ENCODE measurements at places on chromosomes 4 and X.

DNA sequence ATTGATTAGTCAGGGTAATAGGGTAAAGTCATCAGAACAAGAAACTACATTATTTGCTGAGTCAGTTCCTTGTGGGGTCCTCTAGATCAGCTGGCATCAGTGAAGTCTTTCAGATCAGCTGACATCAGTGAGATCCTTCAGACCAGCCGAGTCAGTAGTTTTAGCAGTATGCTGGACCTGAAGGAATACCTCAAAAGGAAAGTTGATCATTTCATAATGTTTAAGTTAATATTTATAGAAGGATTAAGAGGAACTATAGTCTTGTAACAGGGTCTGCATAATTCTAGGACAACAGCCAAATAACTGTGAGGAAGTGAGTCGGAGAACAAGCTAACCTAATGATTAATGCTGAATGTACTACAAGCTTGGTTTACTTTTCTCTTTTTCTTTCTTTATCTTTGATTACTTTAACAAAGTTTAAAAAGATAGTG, 958 bp upstream of the UGT2B7 start:
- DNase-seq: no peak

DNA sequence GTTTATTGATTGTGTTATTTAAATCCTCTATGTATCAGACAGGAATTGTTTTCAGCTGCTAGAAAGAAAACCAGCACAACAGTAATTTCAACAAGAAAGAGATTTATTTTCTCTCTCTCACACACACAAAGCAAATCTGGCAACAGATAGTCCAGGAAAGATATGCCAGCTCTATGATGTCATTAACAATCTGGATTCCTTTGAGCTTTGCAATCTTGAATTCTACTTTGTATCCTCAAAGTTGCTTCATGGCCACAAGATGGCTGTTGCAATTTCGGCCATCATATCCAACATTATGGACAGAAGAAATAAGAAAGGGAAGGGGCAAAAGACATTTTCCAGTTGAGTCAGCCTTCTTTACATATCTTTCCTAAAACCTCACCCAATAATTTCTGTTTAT, 19.8 kb upstream of the FMR1 start:
- DNase-seq: no peak

DNA sequence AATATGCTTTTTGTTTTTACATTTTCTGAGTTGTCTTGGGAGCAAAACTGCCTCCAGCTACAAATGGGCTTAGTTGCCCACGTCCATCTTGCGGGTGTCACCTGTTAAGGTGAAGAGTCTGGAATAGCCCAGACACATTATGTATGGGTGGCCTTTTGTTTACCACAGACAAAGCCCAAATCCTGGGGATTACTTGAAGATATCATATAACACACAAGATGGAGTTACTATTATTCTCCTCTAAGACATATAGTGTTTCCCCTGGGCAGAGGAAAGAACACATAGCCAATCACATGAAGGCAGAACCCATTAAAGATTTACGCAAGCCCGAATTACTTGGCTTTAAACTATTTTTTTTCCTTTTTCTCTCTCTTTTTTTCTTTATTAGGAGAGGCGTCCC, 625.6 kb upstream of the FAM241A start:
- DNase-seq: no peak

DNA sequence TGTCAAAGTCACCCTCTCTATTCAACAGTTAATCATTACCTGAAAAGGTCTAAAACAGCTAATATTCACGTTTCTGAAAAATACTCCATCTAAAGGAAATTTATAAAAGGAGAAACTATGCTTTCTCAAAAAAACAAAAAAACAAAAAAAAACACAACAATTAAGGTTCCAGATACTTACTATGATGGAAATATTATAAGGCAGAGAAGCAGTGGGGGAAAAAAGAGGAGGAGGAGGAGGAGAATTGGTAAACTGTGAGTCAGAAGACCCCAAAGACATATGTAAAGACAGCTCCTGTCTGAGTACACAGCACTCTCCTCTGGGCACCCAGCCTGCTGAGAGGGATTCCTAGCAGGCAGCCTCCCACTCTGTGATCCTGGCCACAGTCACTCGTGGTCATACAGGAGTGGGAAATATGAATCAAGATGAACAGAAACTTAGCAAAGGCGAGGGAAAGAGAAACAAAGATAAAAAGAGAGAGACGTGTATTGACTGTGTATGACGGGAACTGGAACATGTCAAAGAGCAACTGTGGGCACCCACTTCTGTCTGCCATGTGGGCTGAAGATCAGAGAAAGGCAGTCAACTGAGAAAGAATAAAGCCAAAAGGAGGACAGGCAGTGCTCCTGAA, 12.5 kb downstream of the KLHL15 start:
- no peak for DNase-seq

- DNase-seq: no peak
Measured at GRCh38 chrX:641671-642435, 11.3 kb downstream of the SHOX start.

GRCh38 chr4:25457053-25457715, 80.1 kb downstream of the ANAPC4 start:
- no peak for DNase-seq

DNA sequence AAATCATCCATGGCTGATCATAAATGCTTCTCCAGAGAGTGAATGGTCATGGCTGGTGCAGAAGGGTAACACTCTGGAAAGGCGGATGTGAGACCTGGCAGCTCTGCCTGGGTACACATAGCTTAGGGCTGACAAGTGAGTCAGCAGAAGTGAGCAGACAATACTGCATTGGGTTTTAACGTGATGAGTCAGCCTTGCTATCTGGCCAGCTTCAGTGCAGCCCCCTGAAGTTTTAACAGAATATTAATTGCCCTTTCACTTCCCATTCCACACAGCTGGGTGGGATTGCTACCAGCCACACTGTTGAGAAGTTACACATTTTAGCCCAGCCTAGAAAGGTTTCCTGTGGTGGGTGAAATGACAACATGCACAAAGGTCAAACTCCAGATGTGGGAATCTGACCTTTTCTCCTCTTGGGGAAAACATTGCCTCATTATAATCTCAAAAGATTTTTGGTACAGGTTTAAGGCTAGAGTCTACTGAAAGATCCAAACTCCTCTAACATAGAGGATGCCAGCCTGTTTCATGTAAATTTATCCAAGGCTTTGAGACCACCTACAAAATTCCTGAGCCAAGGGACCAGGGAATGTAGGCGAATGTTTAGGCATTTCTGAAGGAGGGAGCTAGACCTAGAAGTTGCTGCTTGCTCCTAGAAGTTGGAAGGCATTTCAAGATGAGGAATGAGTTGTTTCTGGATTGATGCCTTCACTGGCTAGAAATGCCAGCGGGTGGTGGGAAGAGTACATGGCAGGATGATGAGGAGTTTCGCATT, 230.3 kb upstream of the PGRMC2 start:
- DNase-seq: no peak

DNA sequence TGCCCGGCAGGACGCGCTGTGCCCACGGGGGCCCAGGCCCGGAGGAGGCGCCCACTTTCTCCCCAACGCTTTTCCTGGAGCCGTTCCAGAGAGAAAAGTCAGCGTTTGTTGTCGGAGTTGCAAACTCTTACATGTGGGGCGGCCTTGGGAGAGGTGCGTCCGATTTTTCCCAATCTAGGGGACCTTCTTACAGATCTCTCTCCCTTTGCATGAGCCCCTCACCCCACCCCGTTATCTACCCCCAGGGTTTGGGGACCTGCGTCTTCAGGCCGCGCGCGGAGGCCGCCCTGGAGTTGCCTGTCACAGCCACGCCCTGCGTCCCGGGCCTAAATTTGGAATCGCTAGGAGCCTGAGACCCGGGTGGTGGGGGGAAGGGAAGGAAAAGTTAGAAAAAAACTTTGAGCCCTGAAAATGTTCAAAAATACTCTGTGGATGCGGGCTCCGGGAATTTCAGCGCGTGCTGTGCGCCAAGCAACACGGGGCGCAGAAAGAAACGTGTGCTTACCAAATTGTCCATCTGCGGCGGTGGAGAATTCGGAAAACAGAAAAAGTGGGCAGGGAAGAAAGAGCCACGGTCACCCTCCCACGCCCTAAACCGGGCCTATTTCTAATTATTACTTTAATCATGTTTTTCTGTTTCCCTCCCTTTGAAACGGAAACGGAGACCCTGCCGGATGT, 587 bp downstream of the CD99 start:
- no peak for DNase-seq

GRCh38 chrX:127129510-127129909, 310.0 kb downstream of the PRR32 start:
- no peak for DNase-seq

- DNase-seq: no peak
Measured at GRCh38 chr4:15945516-15945915, 7.0 kb upstream of the FGFBP1 start.

DNA sequence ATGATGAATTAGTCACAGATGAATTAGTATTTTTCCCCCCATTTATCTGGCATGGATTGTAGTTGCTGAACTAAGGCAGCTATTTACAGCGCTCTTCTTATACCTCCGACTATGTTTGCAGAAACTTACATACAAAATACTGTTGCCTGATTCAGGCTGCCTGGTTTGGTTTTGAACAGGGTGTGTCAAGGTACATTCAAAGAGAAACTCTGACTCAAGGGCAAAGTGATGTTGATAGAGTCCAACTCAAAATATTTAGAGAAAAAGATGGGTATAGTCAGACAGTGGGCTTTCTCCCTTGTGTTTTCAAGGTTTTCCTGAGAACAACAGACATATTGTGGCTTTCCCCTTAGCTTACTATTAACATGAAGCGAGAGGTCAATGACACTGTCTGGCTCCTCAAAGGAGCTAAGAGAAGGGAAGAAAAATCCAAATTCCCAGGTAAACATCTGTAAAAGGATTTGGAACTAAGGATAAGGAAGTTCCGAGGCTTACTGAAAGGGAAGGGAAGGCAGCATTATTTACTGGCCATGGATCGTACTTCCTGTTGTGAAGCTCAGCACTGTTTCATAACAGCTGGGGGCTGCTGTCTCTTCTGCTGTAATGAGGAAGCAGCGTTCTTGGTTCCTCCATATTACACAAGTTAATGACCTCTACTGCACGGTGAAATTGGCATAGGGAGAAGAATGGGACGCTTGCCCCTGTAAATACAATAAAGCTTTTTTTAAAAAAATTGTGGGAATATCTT, 30.9 kb downstream of the FAM9C start:
- no peak for DNase-seq

- no peak for DNase-seq
Measured at GRCh38 chr4:171256223-171256622, 557.0 kb upstream of the GALNTL6 start.
